Astrocyte (in vitro differentiated cells and primary cell): ENCODE measurements at places on chromosomes 5 and 9. TPM values are rescaled to one million over a fixed set of nuclear protein-coding genes. Genes with fewer than 3 reads are reported as not detected.

Gene DND1
- total RNA-seq, result 1.4 and 1.7 TPM in 2 replicates

Gene WWC1
- total RNA-seq, result 33.6 and 48.6 TPM in 2 replicates

Gene GLRA1
- not detected in 2 replicates for total RNA-seq

Gene DMRT3
- total RNA-seq, result not detected in 2 replicates

Gene EMB
- 19.8 and 25.7 TPM in 2 replicates for total RNA-seq

Gene GDNF
- 20.5 and 21.5 TPM in 2 replicates for total RNA-seq

Gene ACTBL2
- 11.6 and 11.8 TPM in 2 replicates for total RNA-seq

DNA sequence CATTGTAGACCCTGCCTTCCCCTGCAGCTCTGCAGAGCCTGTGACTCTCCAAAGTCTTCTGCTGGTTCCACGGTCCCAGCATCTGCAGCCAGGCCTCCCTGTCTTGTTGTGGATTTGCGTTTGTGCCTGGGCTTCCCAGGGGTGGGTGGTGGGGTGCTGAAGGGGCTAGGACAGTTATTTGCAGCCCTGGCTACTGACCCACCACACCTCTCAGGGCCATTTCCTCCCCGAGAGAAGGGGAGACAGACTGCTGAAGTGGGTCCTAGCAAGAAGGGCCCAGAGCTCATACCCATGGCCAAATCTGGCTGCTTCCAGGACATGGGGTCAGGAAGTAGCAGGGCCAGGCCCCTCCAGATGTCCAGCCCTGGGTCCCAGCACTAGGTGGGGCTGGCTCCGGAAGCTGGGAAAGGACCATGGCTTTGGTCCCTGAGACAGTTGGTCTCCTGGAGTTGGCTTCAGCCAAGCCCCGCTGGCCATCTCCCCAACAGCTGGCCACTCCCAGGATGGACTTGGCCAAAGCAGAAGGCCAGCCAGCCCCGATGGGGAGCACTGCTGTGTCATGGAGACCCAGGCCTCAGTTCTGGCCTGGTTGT lies 26.3 kb downstream of the GSN start:
- no peak for DNase-seq

- no peak for DNase-seq
Observed at GRCh38 chr9:29717631-29718030, 2144.3 kb upstream of the C9orf72 start.

GRCh38 chr5:68411161-68411560 lies 195.6 kb downstream of the PIK3R1 start:
- DNase-seq, result no peak

- DNase-seq, result no peak
Observed at GRCh38 chr9:89097219-89097618, 81.4 kb downstream of the SHC3 start.

DNA sequence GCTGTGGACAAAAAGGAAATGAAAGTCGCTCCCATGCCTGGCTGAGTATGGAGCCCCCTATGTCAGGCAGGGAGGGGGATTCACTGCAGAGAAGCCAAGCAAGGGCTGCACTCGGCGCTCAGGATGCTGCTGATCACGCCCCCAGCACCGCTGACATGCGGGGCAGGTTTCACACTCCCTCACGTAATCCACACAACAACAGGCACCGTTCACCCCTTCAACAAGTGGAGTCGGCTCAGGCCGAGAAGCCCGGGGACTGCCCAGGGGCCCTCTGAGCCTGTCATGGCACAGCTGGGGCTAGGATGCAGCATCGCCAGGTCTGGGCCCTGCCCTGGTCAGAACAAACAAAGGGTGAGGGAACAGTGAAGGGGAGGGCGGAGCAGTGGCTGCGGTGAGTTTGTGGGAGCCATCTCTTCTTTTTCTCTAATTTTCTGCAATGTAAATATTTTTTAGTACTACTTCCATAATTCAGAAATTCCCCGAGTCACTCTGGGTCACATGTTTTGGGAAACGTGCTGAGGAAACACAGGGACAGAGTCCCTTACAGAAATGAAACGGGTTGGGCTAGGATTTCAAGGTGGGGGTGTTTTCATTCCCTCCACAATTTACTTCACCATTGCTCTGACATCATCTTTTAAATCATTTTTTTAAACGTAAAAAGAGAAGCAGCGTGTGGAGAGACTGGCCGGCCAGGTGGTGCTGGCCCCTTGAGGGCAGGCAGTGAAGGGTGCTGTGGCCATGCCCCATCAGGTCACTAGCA lies 49.8 kb downstream of the PRRT1B start:
- no peak for DNase-seq

GRCh38 chr5:78666041-78666444 lies 17.5 kb upstream of the LHFPL2 start:
- DNase-seq, result no peak

DNA sequence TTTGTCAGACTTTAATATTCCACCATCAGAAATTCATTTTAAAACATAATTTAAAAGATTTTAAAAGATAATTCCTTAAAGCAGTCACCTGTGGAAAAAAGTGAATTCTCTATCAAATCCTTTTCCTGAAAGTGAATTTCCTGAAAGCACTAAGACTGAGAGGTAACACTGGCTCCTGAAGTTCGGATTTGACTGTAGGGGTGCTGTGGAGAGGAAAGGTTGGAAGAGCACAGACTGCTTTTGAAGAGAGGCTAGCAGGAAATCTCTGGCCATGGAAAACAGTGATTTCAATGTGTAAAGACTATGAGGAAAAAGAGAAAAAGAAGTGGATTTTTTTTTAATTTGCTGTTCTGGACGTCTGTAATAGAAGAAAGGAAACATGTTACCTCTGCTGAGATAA lies 35.7 kb upstream of the TMEM161B start:
- no peak for DNase-seq

GRCh38 chr5:55232271-55232984 lies 980 bp downstream of the CCNO start:
- DNase-seq, result no peak
